ENCODE measurements at places on chromosomes 5 and 9.
A peak's percentile ranks its signal among the peaks of the same experiment; 100 is the strongest.

GRCh38 chr5:1514027-1514818 lies 9.5 kb downstream of the LPCAT1 start:
- no peak for DNase-seq

- DNase-seq = no peak
Observed at GRCh38 chr5:7857926-7858632, 7.1 kb upstream of the CFAP90 start.

DNA sequence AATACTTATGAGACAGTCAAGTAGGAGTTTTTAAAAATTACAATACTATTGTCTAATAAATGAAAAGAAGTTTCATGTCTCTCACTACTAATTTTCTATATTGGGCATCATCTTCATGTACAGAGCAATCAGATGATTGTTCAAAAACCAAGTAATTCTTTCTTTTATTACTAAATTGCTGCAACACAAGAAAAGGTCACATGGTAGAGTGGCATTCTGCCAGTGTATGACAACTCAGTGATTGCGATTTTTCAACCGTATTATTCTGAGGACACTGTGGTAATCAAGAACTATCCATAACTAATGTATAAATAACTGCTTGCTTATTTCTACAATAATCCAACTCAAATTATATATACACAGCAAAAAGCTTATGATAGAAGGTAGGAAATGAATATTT lies 96.7 kb upstream of the GRHPR start:
- DNase-seq = no peak

DNA sequence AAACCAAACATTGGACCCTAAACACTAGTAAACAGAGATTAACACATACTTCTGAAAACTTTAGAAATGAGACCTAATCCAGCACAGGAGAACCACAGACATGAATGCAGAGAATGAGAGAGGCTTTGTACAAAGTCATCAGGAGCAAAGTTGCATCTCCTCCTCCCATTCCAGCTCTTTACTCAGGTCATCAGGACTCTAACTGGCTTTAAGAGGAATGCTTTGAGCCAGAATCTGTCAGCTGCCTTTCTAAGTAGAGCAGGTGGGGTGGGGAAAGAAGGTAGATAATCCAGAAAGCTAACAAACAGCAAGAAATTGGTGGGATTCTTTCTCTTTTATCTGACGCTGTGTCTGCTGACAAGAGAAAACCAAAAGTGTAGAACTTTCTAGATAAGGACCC lies 582.7 kb upstream of the DMAC1 start:
- DNase-seq = no peak

DNA sequence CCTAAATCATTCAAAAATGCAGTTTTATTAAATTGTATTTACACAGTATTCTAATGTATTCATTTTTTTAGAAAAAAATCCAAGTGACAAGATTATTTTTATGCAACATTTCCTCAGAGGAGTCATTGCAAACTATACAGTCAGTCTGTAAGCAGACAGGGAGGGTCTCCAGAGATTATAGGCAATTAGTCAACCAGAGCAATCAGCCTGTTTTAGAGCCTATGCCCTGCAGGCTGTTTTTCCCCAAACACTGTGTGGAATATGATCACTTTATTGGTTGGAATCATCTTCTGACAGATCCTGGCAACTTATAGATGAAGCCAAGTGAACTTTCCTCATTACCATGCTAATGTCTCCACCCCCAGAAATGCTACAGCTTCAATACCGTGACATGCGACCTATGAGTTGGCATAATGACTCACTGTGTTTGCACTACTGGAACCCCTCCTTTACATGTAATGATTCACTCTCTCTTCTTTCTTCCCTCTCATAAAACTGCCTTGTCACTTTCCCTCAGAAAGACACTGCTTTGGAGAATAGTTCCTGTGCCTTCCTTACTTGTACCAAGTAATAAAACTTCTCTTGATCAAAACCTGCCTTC lies 577.7 kb upstream of the FTMT start:
- no peak for DNase-seq

GRCh38 chr5:90274216-90274615 lies 135.3 kb downstream of the CETN3 start:
- DNase-seq = no peak

DNA sequence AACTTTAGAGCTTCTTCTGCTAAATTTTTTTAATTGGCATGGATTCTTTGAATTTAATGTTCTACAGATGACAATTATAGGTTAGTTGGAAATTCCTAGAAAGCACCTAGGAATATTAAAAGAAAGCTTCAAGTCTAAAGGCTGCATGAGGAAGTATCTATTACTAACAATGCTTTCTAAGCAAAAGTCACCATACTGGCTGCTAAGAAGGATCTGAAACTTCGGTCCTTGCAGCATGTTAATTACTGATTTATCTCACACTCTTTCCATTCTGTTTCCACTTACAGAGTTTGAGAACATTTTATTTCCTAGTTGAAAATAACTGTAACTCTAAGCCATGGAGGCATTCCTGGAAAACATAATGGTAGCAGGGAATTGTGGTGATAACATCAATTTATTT lies 8.4 kb downstream of the SEMA6A start:
- no peak for DNase-seq

GRCh38 chr5:149559706-149560105 lies 8.5 kb upstream of the CSNK1A1 start:
- DNase-seq = peak; percentile 17

DNA sequence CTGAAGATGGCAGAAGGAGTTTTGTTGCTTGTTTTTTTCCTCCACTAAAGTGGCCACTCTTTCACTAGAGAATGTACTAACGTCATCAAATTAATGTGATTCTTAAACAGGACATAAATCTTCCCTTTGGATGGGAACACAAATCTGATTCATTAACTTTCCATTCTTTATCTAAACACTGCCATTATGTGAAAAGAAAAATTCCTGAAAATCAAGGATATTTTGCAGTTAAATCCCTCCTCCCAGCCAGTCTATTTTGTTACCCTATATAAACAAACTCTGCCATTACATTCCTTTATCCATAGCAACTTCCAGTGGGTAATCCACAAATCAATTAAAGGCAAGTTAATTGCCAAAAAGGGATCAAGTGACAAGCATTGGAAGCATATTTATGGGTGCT lies 546.5 kb downstream of the PDE4D start:
- DNase-seq = no peak

- DNase-seq = no peak
Observed at GRCh38 chr5:51382521-51383130, 622 bp upstream of the ISL1 start.

DNA sequence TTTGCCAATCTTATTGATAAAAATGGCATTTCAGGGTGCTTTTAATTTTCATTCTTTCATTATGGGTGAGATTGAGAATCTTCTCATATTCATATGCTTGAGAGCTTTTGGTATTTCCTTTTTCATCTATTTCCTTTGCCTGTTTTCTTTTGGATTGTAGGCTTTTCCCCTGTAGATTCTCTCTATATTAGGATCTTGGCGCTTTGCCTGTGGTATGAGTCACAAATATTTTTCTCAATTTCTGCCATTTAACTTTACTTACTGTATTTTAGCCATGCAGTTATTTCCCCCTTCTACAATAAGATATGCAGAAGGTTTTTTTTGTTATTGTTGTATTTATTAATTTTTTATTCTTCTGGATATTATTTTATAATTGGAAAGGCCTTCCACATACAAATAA lies 21.5 kb upstream of the KLF9 start:
- DNase-seq = no peak

DNA sequence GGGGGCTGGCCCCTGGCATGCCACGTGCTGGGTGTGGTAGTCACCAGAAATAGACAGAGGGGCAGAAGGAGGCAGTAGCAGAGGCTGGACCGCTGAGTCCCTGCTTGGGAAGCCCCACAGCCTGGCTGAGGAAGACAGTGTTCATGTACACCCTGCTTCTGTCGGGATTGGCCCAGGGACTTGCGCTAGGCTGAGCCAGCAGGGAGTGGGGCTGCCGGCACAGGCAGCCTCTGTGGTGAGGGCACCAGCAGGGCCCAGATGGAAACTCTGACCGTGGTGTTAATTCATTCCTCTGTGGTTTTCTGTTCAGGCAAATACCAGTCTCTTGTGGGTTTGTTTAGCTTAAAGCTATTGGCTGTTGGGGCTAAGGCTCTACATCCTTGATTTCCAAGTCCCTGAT lies 108.6 kb upstream of the RAD23B start:
- DNase-seq = no peak

GRCh38 chr5:160904591-160904990 lies 52.6 kb upstream of the ATP10B start:
- DNase-seq = no peak

- DNase-seq = no peak
Observed at GRCh38 chr5:149438711-149439132, 59.6 kb upstream of the IL17B start.

DNA sequence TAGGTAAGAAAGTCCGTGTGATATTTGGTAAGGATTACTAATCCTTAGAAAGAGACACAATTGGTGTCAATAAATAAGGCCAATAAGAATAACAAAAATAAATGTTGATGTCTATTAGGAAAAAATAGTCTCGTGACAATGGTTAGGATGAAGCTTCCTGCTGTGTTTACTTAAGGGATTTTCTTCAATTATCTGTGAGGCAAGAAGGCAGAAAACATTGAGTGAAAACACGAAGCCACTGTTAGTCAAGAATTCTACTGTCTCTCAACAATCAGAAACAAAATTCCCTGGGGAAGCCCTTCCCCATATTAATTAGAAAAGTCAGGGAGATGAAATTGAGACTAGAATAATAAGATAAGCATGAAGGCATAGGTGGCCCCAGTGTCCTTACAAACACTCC lies 149.0 kb downstream of the SYK start:
- DNase-seq = no peak

- no peak for DNase-seq
Observed at GRCh38 chr9:95127249-95128176, 190.0 kb downstream of the FANCC start.

GRCh38 chr9:99479929-99480328 lies 257.8 kb downstream of the SEC61B start:
- no peak for DNase-seq

GRCh38 chr9:99623780-99624364 lies 197.8 kb upstream of the NR4A3 start:
- no peak for DNase-seq

- no peak for DNase-seq
Observed at GRCh38 chr9:18548456-18548855, 74.5 kb downstream of the ADAMTSL1 start.

GRCh38 chr9:132301521-132301920 lies 53.3 kb downstream of the SETX start:
- DNase-seq = no peak

- DNase-seq = no peak
Observed at GRCh38 chr5:174218162-174218561, 172.7 kb downstream of the NSG2 start.

Data from SIG-M5 (cell line).